ENCODE measurements at places on chromosomes 12 and 14.
A peak's percentile ranks its signal among the peaks of the same experiment; 100 is the strongest.

- DNase-seq, result peak; percentile 9
These were observed 102.2 kb downstream of the GPHN start for GRCh38 chr14:66610154-66610563.

DNA sequence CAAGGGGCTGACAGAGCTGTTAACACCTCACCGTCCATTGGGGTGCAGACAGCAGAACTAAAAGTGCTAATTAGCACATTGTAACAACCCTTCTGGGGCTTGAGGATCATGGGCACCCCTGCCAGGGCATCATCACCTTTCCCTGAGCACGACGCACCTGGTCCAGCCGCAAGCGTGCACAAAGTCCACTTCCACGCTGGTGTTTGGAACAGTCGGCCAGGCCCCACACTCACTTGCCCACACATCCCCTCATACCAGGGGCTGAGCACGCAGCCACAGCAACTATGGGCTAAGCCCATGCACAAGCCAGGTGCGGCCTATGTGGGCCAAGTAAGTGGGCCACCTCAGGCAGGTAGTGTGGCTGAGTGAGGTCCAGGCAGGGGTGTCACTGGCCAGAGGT lies 148.7 kb downstream of the CCDC59 start:
- no peak for DNase-seq

- DNase-seq, result no peak
These were observed 176.8 kb downstream of the APAF1 start for GRCh38 chr12:98821866-98822265.

GRCh38 chr12:107238296-107238695 lies 144.9 kb upstream of the CRY1 start:
- no peak for DNase-seq

DNA sequence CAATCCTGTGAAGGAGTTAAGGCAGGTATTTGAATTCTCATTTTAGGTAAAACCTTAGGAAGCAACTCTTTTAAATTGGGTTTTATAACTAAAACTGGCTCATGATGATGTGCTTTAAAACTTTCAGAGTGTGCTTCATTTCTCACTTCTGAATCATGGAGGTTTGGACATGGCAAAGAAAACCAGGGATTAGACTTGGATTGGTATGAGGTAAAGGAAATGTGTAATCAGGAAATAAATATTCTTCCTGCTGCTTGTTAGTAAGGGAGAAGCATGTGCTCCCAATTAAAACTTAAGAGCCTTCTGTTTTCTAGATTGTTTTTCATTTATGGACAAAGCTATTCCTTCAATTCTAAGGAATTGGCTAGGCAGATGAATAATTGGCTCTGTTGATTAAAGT lies 57.4 kb downstream of the FBXO33 start:
- no peak for DNase-seq
